ENCODE measurements at places on chromosomes 6 and 20. TPM values are rescaled to one million over a fixed set of nuclear protein-coding genes. Genes with fewer than 3 reads are reported as not detected.

DNA sequence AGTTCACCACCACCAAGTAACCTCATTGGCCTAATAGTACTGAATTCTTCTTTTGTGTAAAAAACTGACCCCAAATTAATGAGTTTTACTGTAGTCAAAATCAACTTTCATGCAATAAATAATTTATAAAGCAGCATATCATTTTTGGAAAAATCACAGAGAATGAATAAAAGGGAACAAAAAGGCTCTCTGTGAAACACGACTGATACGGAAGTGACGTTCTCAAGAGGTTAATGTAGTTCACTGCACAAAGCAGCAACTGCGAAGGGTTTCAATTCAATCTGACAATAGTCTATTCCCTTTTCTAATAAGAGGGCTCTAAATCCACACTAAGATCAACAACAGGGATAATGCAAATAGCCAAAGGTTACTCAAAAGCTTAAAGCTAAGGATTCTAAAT, 70.3 kb downstream of the PREP start:
- no peak for DNase-seq

- no peak for DNase-seq
Observed at GRCh38 chr6:154901876-154902552, 93.1 kb upstream of the TIAM2 start.

DNA sequence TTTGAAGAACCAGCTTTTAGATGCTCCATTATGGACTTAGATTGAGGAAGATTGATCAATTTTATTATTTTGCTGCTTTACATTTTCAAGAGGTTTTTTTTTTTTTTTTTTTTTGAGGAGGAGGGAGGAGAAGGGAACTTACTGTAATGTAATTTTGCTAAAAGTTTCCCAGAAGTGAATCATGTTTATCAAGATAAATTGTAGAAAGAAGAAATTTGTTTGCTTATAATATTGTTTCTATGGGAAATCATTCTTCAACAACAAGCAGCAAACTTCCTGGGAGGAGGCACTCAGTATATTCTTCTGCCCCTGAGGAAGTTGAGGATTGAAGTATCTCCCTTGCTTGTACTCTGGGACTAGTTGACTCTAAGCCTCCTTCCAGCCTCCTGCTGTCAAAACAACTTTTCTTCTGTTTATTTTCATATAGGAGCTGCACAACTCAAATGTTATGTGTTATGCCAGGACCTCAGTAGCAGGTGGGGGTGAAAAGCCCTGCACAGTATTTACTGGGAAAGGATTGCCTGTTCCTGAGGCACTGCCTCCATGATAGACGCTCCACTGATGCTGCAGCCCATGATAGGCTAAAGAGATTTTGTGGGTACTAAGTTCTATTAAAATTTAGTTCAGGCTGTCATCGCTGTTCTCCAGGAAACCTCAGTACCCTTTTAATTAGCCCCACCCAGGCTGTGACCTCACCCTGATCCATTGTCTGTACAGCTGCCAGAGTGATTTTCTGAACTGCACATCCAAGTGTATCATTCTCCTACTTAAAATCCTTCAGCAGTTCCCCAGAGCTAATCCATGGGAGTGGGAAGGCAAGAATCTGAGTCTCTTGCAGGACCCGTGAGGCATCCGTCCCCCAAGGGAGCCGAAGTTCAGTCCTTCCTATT, 51.9 kb downstream of the CARMIL1 start:
- no peak for DNase-seq

DNA sequence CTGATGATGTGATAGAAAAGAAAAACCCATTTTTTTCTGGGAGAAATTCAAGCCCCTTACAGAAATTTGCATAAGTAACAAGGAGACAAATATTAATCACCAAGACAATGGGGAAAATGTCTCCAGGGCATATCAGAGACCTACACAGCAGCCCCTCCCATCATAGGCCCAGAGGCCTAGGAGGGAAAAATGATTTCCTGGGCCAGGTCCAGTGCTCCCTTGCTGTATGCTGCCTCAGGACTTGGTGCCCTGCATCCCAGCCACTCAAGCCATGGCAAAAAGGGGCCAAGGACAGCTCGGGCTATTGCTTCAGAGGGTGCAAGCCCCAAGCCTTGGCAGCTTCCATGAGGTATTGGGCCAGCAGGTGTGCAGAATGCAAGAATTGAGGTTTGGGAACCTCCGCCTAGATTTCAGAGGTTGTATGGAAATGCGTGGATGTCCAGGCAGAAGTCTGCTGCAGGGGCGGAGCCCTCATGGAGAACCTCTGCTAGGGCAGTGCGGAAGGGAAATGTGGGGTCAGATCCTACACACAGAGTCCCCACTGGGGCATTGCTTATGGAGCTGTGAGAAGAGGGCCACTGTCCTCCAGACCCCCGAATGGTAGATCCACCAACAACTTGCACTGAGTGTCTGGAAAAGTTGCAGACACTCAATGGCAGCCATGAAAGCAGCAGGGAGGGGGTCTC, 7.6 kb upstream of the DBNDD2 start:
- DNase-seq, result no peak

DNA sequence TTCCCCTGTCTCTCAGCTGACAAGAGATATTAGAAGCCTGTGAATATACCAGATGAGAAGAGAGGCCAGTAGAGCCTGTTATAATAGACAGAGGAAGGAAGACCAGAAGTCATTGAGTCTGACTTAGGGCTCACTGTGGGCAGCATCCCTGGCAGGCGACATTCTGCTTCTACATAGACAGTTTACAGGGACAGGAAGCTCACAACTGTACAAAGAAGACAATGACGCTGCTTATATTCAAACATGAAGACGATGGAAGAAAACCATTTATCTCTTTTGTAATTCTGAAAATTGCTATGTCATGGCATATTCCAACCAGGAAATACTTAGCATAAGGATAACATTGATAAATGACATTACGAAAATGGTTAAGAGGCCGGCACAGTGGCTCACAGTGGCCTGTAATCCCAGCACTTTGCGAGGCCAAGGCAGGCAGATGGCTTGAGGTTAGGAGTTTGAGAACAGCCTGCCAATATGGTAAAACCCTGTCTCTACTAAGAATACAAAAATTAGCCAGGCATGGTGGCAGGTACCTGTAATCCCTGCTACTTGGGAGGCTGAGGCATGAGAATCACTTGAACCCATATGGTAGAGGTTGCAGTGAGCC, 170.9 kb downstream of the UBE3D start:
- DNase-seq, result no peak

GRCh38 chr6:145895802-145896201, 68.4 kb downstream of the SHPRH start:
- DNase-seq, result no peak

- no peak for DNase-seq
Observed at GRCh38 chr6:35638679-35639078, 50.0 kb downstream of the FKBP5 start.

DNA sequence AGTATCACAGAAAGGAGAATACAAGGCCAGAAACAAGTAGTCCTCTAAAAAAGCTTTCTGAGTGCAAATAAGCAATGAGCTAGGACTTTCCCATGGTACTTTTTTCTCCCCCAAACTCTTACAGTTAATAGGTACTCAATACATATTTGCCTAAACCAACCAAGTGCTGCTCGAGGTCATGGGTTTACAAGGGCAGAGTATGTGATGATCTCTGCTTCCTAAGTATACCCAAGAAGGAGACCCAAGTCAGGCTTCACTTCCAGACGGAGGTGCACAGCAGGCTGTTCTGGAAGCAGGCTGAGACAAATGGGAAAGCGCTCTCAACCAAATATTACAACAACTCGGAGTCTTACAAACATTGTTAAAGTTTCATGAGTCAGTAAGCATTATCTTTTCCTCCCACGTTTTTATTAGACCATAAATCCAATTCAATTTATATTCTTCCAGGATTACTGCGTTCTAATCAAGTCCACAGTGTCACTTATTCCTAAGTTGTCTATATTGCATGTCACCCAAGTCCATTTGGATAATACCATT, 8.1 kb downstream of the FYN start:
- DNase-seq, result no peak

GRCh38 chr6:136646377-136646776, 96.2 kb upstream of the MAP7 start:
- DNase-seq, result no peak

DNA sequence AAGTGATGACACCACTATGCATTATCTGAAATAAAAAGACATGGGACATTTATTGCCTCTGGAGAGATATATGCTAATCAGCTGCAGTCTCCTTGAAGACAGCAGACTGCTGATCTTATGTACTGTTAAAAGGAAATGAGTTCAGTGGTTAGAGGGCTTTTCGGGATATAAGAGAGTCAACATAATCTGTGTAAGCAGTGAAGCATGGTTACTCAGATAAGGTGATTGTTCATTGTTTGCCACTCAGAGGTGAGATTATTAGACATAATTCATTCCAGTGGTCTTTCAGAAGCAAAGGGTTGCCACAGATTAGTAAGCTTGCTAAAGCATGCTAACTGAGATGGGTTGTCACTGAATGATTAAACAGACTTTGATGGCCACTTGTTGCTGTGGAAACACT, 1450.7 kb upstream of the ADGRB3 start:
- no peak for DNase-seq

DNA sequence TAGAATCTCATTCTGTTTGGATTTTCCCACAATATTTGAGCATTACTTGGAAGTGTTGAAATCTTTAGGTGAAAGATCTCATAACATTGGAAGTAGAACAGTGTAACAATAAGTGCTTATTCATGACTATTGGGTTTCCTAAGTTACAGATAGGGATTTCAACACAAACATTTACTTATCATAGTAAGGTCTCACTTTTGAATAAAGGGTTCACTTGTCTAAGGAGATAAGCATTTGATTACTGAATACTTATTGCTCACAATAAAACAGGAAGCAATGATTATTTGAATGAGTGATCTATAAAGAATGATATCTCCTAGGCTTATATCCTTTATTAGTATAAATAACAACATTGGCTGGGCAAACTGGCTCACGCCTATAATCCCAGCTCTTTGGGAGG, 14.8 kb downstream of the DDX43 start:
- DNase-seq, result no peak

Gene TAF11
- 18.6 TPM for total RNA-seq

Gene POPDC3
- total RNA-seq, result not detected

Gene ID4
- total RNA-seq, result 37.0 TPM

- DNase-seq, result no peak
Observed at GRCh38 chr20:14406495-14406894, 69.1 kb upstream of the FLRT3 start.

Gene ZNF311
- total RNA-seq, result 0.38 TPM

Gene RARS2
- total RNA-seq, result 9.6 TPM

- no peak for DNase-seq
Observed at GRCh38 chr20:2133318-2134183, 31.9 kb downstream of the STK35 start.

GRCh38 chr6:41053041-41053440, at the start of gene APOBEC2:
Gene APOBEC2 (plus strand): TSS chr6:41053202. CDS start chr6:41053348, 146 bp downstream.
- DNase-seq, result no peak

- no peak for DNase-seq
Observed at GRCh38 chr6:43226192-43226851, 3.0 kb downstream of the DNPH1 start.

DNA sequence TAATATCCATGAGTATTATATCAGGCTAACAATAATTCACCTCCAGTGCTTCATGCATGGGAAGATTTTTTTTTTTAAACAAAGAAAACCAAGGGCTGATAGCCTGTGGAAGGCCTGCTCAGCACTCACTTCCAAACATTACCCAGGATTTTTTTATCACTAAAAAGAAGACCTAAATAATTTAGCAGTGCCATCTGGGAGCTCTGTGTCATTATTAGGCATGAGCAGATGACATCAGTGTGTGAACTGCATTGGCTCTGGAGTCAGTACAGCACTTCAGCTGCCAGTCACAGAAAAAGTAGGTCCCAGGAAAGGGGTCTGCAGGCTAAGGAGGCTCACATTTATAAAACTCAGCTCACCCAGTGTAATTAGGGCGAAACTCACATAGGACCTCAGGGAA, 94.8 kb downstream of the COL21A1 start:
- DNase-seq, result no peak

Gene RNF39
- total RNA-seq, result 11.4 TPM

GRCh38 chr20:33793011-33793931, 17.9 kb upstream of the CHMP4B start:
- no peak for DNase-seq

- DNase-seq, result no peak
Observed at GRCh38 chr6:71317441-71317840, 28.8 kb downstream of the OGFRL1 start.

GRCh38 chr6:7249946-7250643, 62.9 kb downstream of the SSR1 start:
- no peak for DNase-seq

Gene PAK5
- 0.04 TPM for total RNA-seq

DNA sequence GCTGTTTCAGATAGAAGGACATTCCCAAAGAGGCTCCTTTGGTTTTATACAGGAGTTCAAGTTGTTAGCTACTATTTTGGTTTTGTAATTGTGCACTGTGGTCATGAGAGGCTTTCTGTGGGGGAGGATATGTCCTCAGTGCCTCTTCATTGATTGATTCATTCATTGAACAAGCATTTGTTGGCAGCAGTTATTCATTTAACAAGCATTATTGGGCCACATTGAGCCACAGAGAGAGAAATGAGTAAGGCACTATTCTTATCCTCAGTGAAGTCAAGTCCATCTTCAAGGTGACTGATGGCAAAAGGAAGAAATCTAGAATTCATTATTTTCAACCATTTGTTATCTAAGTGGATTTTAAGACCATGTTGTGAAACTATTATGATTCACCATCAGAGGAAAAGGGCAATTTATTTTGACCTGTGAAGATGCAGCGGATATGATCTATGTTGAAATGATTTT, 697.2 kb upstream of the CITED2 start:
- no peak for DNase-seq

DNA sequence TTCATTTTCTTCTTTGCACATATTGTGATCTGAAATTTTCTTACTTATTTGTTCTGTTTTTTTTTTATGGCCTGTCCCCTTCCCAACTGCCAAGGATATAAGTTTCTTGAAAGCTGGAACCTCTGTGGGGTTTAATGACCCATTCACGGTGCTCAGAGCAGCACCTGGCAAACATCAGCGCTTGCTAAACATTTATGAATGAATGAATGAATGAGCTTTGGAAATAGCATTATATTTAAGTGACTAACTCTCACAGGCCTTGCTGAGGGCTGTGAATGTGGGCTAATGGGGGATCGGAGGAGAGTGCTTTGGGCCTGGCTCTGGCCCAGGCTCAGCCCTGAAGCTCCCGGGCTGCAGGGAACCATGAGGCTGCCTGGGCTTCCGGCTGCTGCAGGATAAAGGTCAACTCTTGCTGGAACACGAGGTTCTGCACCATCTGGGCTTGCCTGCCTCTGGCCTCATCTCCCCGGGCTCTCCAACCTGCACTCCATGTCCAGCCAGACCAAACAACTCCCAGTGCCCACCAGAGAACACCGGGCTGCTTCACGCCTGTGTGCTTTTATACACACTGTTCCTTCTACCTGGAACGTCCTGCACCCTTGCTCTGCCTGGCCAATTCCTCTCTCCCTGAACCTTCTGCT, 14.6 kb upstream of the ARMC12 start:
- DNase-seq, result no peak

- no peak for DNase-seq
Observed at GRCh38 chr20:43567477-43567876, 8.7 kb downstream of the SGK2 start.

Gene PKIB
- 4.5 TPM for total RNA-seq

Gene TSPO2
- not detected for total RNA-seq

GRCh38 chr6:73857341-73857890, 161.4 kb downstream of the CD109 start:
- no peak for DNase-seq
